ENCODE measurements at places on chromosomes 3 and 15.

DNA sequence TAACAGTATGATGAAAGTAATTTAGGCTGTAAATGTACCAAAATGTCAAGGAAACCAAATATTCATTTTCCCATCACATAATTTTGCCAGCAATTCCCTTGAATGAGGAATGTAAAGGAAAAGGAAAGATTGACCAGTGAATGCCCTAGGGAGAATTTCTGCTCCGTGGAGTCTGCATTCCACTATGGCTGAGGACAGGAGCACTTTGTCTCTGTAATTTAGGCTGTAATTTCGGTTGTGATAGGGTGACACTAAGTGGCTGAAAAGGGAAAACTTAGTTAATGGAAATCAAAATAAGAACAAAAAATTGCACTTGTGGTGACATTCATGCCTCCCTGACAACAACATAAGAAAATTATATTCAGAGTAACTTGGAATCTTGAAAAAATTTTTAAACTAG lies 8.3 kb upstream of the TMEM207 start:
- no peak for DNase-seq

- no peak for DNase-seq
Measured at GRCh38 chr3:38396861-38397260, 50.3 kb downstream of the XYLB start.

DNA sequence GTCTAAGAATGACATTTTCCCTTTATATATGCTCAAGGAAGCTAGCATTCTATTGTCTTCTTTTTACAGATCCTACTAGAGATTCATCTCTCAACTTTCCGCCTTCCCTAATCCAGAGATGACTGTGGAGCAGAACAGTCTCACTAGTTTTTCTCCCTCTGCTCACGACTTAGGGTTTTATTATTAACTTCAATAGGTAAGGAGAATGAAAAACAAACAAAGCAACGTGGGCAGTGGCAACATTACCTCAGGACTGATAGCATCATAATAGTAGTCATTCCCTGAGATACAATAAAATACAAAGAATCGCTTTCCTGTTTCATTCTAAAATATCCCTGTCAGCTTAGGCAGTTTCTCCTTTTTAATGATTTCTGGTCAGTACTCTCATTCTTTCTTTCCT lies 154.3 kb upstream of the PLAAT1 start:
- DNase-seq = no peak

- no peak for DNase-seq
Measured at GRCh38 chr15:73078291-73078690, 26.0 kb downstream of the NEO1 start.

DNA sequence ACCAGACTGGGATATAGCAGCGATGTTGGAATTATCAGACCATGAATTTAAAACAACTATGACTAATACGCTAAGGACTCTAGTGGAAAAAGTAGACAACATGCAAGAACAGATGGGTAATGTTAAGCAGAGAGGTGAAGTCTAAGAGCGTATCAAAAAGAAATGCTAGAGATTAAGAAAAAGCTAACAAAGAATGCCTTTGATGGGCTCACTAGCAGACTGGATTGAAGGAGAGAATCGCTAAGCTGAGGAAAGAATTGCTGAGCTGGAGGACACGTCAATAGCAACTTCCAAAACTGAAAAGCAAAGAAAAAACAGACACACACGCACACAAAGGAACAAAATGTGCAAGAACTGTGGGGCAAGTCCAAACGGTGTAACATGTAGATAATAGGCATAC lies 20.0 kb upstream of the CMTM6 start:
- DNase-seq = no peak

DNA sequence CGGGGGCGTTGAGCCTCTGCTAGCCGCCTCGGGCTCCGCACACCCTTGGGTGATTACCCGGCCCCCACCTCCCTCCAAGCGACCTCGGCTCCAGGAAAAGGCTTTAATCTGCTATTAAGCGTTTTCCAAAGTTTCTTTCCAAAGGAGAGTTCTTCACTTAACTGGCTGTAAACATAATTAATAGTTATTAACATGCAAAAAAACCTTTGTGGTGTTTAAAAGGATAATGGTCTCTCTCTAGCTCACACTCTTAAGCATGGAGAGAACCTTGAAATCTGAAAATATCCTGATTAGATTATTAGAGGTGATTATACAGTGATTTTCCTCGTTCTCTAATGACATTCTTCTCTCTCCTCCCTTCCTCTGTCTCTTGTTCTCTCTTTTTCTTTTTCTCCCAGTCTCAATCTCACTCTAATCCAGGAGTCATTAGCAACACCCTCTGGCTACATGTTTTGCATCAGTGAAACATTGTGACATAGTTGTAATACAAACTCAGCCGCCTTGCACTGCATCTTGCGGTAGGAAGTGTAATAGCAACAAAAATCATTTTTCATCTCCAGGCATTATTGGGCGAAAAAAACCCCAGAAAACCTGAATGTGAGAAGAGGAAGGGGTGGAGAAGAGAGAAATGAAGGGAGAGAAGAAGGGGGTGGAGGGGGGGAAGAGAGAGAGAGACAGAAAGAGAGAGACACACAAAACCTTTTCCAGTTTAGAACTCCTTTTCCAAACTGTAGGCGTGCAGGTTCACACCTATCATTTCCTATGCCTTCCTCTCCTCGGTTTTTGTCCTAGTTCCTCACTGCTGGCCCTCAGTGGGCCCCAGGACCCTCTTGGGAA lies 24.4 kb downstream of the NR2F2 start:
- no peak for DNase-seq

- DNase-seq = peak; percentile 14
Measured at GRCh38 chr3:44554626-44555592, at the start of gene ZKSCAN7. Gene ZKSCAN7, plus strand, starts transcription at chr3:44555193. Its CDS starts 1,855 bp downstream, at chr3:44557048.
